ENCODE measurements at places on chromosomes 1 and 21. TPM values are rescaled to one million over a fixed set of nuclear protein-coding genes. Genes with fewer than 3 reads are reported as not detected.

GRCh38 chr1:223258751-223259198 lies 105.2 kb downstream of the SUSD4 start:
- DNase-seq: peak; percentile 71

- no peak for DNase-seq
Observed at GRCh38 chr1:76764638-76765454, 102.4 kb upstream of the ST6GALNAC5 start.

DNA sequence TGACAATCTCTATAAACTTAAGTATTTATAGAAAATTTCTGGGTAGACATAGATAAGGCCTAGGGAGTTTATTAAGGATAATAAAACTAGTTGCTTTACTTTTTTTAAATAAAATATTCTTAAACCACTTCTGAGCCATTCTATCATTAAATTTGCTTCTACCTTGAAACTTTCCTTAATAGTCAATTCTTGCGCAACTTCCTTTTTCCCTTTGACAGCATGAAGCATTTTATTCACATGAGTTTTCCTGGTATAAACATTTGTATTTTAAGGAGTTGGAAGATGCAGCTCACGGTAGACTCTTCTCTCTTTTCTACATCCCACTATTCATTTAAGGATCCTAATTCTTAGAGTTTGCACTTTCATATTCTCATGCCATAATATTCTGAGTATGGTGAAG lies 75.8 kb upstream of the DPH5 start:
- DNase-seq: peak; percentile 12

GRCh38 chr1:172793823-172794222 lies 134.9 kb downstream of the FASLG start:
- DNase-seq: no peak

GRCh38 chr1:35810096-35810881 lies 2.5 kb downstream of the AGO4 start:
- peak; percentile 37 for DNase-seq

DNA sequence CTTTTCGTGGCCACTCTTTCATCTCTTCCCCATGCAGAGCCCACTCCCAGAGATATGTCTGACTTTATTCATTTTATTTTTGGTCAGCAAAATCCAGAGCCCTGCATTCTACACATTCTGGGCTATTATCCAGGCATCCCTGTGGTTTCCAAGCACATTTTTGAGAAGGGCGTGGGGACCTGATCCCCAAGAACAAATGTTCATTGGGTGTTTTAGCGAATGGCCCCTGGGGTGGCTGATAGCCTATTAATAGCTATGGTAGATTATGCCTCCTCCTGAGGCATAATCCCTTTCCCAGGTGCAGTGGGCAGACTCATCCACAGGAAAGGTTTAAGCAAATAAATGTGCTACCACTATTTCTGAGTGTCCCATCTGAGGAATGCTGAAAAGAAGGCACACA lies 511.8 kb upstream of the USP24 start:
- peak; percentile 94 for DNase-seq

DNA sequence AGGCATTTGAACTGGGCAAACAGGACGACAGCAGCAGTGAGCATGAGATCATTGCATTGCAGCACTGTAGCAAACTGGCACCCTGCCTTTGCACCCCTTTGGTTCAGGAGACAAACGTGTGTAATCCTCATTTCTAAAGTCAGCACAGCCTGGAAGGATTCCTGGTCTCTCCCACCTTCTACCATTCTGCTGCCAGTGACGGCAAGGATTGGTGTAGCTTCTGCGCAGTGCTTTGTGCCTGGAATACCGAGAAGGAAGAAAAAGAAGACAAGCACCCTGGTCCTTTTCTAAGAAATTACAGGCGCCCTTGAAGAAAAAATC lies 805.3 kb downstream of the USP25 start:
- DNase-seq: peak; percentile 96

SFN gene
- total RNA-seq: not detected

EXO1 gene
- 1.2 TPM for total RNA-seq

CRP gene
- total RNA-seq: not detected

RIMKLA gene
- 0.09 TPM for total RNA-seq

All from fibroblast of the aortic adventitia (primary cell).